ENCODE measurements at places on chromosomes 3 and 15.

DNA sequence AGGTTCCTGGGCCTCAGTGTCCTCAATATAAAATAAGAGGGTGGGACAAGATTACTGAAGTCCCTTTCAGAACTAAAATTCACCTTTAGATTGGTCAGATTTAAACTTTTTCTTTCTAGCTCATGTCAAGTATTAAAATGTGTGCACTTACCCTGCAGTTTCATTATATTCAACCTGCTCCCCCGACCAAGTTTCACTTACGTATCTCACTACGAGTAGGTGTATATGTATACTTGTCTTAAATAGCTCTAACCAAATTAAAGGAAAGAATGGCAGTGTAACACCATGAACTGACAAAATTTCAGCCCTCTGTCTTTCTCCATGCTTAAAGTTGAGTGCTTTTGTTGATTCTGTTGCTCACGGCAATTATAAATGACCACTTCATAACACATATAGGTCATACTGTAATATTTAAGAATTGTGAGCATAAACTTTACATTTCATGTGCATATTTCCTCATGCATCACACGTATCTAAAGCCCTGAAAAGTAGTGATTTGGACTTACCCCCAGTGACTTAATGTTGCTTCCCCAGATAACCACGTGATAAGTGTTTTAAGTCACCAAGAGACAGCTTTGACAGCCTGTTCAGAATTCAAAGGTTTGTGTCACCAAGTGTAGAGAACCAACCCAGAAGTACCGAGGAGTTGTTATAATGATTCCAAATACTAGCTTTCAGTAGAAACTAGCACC lies 70.0 kb downstream of the PGPEP1L start:
- no peak for DNase-seq

DNA sequence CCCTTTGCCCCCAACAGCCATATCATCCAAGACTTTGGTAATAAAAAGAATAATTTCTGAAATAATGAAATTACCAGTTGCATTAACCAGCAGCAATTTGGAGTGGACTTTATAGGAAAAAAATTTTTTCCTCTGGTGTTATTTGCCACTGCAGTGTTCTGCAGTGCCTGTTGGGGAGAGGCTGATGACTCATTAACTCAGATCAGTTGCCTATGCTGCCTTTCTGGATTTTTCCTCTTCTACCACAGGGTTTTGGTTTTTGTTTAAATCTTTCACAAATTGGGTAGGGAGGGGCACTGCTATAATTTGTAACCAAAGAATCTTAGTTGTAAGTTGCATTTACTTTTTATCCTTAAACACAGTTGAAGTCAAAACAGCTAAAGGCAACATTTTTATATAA lies 22.7 kb downstream of the ATP6V1A start:
- no peak for DNase-seq

DNA sequence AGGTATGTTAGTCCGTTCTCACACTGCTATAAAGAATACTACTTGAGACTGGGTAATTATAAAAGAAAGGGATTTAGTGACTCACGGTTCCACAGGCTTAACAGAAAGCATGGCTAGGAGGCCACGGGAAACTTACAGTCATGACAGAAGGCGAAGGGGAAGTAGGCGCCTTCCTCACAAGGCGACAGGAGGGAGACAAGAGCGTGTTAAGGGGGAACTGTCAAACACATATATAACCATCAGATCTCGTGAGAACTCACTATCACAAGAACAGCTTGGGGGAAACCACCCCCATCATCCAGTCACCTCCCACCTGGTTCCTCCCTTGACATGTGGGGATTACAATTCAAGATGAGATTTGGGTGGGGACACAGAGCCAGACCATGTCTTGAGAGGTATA lies 30.4 kb downstream of the SPRED1 start:
- DNase-seq: no peak

DNA sequence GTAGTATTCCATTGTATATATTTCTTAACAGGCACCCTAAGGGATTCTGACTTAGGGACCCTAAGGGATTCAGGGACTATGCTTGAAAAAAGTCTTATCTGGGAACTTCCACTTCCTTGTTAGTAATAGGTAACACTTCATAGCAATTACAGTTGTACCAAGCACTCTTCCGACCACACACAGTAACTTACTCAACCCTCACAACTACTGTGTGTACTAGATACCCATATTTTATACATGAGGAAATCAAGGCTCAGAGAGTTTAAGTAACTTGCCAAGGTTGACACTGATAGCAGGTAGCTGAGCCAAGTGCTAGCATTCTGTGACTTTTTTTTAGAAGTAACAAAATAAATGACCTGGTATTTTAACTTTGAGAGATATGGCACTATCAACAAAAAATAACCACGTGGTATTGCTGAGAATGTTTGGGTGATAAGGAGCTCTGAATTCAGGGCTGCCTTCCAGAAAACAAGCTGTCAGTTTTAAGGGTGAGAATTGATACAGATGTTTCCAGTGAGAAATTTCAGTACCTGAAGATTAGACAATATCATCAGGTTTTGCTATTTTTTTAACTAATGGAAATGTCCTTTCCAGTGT lies 210.3 kb upstream of the SUCLG2 start:
- no peak for DNase-seq

DNA sequence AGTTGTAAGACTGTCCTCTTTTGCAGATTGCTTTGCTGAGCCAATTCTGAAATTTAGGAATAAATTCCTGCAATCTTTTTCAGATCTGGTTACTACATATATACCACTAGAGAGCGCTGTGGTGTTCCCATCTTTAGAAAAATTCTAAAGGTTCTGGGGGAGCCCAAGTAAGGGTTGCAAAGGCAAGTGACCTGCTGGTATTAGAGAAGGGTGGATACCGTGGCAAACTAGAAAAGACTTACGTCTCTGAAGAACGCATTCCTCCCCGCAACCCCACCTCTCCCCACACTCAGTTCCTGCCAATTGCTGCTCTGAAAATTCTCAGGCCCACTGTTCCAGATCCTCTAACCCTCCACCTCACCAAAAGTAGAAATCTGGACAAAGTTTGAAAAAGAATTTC lies 48.5 kb downstream of the EFHB start:
- no peak for DNase-seq

DNA sequence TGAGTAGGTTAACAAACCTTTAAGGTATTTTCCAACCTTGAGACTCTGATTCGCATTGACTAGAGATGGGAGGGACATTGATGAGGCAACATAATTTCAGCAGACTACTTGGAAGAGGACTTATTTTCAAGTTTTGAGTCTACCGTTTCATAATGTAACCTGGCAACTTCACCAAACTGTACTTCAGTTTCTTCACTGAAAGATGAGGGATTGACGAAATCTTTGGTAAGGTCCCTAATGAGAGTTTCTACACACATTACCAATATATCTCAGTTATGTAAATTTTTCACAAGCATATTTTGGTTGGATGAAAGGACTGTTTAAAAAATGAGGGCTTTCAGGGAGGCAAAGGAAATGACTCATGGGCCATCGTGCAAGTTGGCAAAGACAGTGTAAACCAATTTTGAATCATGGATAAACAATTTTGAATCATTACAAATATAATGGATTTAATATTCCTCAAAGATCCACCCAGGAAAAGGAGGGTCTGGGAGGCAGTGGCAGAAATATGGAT lies 28.7 kb upstream of the SEMA6D start:
- DNase-seq: no peak

GRCh38 chr3:184567946-184568559 lies 6.5 kb downstream of the EPHB3 start:
- no peak for DNase-seq

DNA sequence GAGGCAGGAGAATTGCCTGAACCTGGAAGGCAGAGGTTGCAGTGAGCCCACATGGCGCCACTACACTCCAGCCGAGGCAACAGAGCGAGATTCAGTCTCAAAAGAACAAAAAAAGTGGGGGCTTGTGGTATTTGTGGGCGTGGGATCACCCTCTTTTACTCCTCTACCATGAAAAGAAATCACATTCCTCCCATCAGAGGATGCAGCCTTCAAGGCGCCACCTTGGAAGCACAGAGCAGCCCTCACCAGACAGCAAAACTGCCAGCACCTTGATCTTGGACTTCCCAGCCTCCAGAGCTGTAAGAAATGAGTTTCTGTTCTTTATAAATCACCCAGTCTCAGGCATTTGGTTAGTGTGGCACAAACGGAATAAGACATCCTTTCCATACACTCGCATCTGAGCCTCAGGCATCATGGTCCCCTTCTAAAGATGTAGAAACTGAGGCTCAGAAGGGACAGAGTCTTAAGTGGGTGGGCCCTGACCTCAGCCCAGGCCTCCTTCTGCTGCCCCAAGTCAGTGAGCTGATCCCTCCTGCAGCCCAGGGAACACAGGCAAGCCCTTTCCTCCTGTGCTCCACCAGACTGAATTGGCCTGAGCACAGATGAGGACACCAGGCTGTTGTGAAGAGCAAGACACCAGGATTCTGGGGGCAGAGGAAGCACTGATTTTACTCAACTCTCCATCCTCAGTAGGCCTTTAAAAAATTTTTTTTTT lies 201.7 kb upstream of the LINGO1 start:
- DNase-seq: no peak

DNA sequence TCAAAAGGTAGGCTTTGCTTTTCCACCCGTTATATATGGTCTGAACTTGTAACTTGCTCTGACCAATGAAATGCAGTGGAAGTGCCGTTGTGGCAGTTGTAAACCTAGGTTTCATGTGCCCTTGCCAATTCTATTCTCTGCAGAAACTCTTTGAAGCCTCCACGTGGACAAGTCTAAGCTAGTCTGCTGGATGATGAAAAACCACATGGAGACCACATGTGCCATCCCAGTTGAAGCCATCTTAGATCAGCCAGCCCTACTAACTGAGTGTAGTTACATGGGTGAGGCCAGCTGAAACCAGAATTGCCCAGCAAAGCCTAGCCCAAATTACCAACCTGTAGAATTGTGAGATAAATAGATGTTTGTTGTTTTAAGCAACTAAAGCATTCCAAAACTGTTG lies 183.7 kb upstream of the KCNH8 start:
- DNase-seq: no peak

DNA sequence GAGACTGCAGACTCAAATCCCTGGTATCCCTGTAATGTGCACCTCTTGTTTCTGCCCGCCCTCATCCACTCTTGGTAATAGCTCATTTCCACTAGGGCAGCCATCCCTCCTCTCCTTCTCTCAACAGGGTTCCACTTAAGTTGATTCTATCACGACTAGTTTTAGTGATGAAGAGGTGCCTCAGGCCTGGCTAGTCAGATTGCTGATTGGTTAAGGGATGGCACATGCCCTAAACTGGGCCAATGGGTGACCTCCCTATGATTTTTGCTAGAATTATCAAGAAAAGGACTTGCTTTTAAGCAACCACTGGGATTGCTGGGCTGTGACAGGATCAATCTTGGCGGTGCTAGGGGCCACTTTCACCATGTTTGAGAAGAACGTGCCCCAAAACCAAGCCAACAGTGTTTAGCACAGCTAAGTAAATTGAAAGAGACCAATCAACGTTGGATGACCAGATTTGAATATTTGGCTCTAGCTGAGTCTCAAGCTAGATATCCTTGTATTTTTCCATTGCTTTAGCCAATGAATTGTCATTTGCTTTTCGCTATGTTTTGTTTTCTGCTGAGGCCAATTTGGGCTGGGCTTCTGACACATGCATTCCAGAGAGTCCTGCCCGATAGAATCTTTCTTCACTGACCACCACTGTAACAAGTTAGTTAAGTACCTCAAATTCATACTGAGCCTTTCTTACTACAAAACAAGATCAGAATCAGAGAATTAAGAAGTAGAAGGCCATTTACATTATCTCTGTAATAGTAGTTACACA lies 131.0 kb downstream of the PDZRN3 start:
- DNase-seq: no peak

GRCh38 chr15:41847981-41848380 lies 9.3 kb downstream of the PLA2G4B start:
- DNase-seq: no peak

- DNase-seq: peak; percentile 69
Observed at GRCh38 chr3:187150599-187150998, 11.3 kb upstream of the RPL39L start.

- no peak for DNase-seq
Observed at GRCh38 chr15:58179741-58180381, 41.7 kb downstream of the AQP9 start.

DNA sequence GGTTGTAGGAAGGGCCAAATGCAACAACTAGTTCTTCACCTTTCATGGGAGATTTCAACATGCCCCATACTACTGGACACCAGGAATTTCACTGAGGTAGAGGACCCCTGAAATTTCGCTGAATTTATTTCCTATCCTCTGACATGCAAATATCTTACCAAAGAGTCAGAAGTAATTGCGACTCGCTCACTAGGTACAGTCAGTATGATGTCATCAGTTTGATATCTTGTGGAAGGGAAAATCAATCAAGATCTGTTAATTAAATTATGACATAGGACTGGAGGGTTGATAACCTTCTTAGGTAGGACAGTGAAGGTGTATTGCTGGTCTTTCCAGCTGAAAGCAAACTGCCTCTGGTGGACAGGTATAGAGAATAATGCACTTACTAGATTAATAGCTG lies 74.9 kb upstream of the TNIK start:
- no peak for DNase-seq

DNA sequence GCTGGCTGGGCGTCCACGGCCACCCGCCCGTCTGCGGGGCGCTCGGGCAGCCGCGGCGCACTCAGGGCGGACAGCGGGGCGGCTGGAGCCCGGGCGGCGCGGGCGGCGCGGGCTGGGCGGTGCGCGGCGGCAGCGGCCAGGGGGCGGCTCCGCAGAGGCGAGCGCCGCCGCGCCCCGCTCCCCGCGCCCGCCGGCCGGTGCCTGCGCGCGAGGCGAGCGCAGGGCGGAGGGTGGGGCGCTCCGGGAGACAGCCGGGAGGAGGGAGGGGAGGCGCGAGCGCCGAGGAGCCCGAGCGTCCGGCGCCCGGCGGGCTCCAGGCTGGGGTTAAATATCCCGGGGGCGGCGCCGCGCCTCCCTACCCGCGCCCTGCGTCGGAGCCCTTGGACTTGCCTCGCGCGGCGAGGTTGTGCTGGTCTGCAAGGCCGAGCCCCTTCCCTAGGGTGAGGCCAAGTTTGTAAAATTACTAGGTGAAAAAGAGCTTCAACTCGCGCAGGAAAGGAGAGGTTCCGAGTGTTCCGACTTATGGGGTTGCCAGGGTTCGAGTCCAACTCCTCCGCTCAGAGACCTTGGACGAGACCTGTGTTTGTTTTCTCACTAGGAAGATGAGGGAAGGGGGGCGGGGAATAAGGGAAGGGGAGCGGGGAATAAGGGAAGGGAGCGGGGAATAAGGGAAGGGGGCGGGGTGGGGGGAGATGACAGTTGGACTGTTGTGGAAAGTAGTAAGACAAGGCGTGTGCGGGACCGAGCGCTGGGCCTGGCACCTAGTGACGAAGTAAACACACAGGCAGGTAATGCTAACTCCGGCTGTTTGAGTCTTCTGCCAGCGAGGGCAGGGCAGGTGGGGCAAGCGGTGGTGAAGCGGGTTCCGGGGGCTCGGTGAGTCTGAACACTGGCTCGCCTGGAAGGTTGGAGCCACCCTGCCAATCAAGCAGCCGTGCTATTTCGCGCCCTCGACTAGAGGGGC lies at the start of gene TNFAIP8L3:
TSS of gene TNFAIP8L3 (minus strand) at position 301 of the 964 bp plus-strand sequence. CDS start 311 bp downstream, outside the sequence.
- DNase-seq: no peak

Data from stimulated activated CD4-positive, alpha-beta T cell treated with anti-CD3 and anti-CD28 coated beads, Interleukin-4, amount 100 ng/mL, for 1 hour (primary cell).